ENCODE measurements at places on chromosomes 5 and 9.

DNA sequence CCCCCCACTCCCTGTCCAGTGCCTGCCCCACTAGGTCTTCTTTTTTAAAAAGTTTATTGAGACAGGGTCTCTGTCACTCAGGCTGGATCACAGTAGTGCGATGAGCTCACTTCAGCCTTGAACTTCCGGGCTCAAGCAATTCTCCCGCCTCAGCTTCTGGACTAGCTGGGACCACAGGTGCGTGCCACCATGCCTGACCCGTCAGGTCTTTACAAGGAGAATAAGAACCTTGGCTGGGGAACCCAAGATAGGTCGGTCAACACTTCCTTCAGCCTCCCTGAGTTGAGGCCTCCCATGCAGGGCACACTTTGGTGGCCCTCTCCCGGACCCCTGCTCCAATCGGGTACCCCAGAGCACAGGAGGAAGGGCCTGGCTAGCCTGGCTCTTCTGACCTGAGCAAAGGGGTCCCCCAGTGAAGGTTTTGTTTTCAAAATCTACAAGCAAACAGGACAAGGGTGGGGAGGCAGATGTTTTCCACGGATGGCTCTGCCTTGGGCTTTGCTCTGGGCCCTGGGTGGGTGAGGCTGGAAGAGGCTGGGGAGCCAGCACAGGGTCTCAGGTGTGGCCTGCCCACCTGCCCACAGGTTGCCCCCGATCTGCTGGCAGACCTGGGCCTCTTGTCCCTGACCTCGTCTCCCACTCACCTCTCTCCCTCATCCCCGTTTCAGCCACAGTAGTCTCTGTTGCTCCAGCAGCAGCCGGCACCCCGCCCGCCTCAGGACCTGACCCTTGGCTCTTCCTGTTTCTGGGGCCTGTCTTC is 108.7 kb upstream of the PHYKPL start:
- DNase-seq: no peak

GRCh38 chr5:172642051-172642409 is 967 bp downstream of the NEURL1B start:
- DNase-seq: no peak

DNA sequence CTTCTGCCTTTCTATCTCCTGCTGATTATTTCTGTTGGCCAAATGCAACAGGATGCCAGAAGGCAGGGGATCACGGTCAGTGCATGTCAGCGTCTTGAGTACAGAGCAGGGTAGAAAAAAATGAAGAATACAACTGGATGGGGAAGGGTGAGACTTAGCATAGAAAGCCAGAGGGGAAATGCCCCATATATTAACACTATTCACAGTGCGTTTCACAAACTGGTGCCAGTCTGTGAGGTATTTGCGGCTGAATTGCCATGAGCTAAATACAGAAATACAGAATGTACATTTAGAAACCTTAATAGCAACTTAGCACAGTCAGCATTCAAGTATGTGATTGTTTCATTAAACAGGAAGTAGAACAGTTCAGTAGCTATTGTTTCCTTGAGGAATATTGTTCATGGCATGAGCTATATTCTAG is 31.0 kb upstream of the SLC1A3 start:
- DNase-seq: no peak

DNA sequence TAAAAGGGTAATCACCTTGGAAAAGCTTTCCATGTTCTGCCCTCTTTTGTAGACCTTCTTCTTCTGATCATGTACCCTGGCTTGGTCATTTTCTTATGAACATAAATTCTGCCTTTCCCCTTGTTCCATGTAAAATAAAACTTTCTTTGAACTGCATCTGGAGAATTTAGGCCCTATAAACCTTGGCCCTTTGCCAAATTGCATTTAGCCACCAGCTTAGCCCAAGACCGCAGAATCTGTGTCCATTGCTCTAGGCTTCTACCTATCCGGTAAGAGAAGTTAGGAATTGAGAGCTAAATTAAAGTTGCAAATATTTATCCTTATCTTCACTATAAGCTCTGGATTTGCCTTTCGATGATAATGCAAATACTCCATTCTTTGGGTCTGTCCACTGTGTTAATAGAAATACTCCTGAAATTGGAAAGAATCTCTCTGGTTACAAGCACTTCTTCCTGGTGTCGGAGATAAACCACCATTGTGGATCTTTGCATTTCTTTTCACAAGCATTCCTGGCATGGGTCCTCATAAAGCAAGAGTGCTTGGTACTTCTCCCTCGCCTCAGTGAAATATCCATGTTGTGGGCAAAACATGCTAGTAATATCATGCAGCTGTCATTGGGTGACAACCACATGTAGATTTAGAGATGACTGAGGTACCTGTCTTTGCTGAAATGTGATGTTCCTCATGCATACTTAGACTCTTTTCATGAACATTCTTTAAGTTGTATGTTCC is 698.0 kb upstream of the WWC1 start:
- DNase-seq: no peak

GRCh38 chr5:3350781-3351180 is 244.9 kb upstream of the IRX1 start:
- DNase-seq: no peak

All from T-cell (primary cell).